WTC11 (cell line): ENCODE measurements at places on chromosomes 2 and 18. TPM values are rescaled to one million over a fixed set of nuclear protein-coding genes. Genes with fewer than 3 reads are reported as not detected.

PLEKHH2 gene
- 5.8 to 7.1 TPM (median 7.0 TPM) in 3 replicates for total RNA-seq

GRCh38 chr2:121746071-121746578, 9.3 kb upstream of the TSN start:
- no peaks in the 10 kb centered on the region; the same call in 1 of the 2 replicates for H3K27me3 ChIP-seq
- H3K27ac ChIP-seq, result no peak overlapping the region
- no peaks in the 10 kb centered on the region for H3K4me1 ChIP-seq
- no peak overlapping the region for H3K4me3 ChIP-seq

ELOA2 gene
- not detected in 3 replicates for total RNA-seq

DNA sequence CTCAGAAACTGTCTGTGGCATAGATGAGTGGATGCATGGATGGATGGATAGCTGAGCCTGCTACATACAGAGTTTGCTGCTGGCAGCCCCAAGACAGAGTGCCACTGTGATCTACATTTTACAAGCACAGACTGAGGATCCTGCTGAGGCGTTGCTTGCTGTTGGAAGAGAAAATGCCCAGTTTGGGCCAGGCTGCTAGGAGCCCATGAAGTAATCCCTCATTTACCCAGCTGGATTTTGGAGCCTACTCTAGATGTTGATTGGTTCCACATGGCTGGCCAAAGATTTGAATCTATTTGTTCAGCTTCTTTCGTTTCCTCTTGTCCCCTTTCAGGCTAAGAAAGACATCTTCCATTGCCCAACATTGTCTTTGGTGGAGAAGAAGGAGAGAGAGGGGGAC, 261.3 kb downstream of the CLIP4 start:
- H3K4me3 ChIP-seq, result no peak overlapping the region
- peaks cover 11% of the 10 kb centered on the region for H3K4me1 ChIP-seq
- H3K27ac ChIP-seq, result no peak overlapping the region
- H3K36me3 ChIP-seq, result peaks cover 11% of the 10 kb centered on the region
- DNase-seq, result no peak

DNA sequence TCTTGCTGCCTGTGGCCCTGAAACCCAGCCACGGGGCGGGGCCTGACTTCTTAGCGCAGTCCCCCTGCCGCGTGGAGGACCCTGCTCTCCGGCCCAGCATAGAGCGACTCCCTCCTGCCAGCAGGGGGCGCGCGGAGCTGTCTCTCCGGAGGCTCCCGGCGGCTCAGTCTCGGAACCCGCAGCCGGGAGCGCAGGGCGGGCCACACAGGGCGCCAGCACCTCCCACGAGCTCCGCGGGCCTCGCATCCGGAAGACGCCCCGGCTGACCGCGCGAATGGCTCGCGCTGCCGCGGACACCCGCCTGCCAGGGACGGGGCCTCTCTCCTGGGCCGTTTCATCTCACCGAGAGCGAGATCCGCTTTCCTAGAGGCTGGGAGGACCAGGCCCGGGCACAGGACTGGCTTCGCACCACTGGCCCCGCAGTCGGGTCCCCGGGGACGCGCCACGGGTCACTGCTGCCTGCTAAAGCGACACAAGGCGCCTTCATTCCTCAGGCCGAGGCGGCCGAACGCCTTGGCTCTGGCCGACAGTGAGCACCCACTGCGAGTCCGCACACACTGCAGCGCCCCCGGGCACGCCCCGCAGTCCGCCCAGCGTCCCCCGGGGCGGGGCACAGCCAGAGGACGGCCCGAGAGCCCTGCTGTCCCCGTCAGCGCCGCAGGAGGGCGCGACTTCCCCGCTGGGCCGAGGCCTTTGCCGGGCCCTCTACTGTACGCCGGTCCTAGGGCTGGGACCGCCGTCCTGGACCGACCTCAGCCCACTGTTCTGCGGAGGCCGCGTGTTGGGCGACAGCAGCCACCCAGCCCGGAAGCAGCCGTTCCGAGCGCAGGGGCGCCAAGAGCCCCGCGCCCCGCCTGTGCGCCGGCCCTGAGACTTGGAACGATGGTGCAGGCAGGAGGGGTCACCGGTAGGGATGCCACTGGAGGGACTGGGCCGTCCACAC, 39.0 kb upstream of the ARHGEF4 start:
- peak; percentile 94 for DNase-seq
- H3K4me1 ChIP-seq, result peaks cover 20% of the 10 kb centered on the region
- H3K4me3 ChIP-seq, result peak overlapping the region; percentile 76
- peaks cover 20% of the 10 kb centered on the region for H3K27me3 ChIP-seq
- H3K27ac ChIP-seq, result no peak overlapping the region
- no peaks in the 10 kb centered on the region for H3K36me3 ChIP-seq

NT5C1B gene
- total RNA-seq, result not detected in 3 replicates

DNA sequence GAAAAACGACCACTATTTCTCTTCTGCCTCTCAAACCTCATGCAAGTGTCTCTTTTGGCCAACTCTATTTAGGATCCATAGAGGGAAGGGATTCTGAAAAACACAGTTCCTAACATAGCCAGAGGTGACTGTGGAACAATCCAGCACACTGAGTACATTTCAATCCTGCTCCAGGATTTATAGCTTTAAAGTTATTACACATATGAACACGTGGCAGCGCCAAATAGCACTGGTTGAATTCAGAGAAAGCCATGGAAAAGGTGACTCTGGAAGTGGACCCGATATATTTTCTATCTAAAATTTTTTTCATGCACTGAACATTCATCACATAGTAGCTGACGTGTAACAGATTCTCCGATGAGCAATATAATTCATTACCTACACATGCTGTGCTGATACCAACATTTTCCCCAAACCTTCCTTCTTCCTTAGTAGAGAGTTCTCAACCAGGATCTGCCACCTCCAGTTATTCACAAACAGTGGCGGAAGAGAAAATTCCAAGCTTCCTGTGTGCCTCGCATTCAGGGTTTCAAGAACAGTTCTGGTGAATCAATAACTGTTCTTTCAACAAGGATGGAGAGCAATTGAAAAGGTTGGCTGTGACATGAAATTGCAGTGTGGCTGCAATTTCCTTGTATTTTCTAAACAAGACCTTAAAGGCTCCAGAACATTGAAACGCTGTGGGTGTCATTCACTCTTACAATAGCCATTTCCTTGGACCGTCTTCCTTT, 25.7 kb upstream of the TTR start:
- no peak overlapping the region for H3K27ac ChIP-seq
- H3K27me3 ChIP-seq, result no peaks in the 10 kb centered on the region
- H3K36me3 ChIP-seq, result no peaks in the 10 kb centered on the region
- peaks cover 12% of the 10 kb centered on the region; the same call in 1 of the 2 replicates for H3K4me1 ChIP-seq
- no peak overlapping the region for H3K4me3 ChIP-seq
- no peak for DNase-seq

DNA sequence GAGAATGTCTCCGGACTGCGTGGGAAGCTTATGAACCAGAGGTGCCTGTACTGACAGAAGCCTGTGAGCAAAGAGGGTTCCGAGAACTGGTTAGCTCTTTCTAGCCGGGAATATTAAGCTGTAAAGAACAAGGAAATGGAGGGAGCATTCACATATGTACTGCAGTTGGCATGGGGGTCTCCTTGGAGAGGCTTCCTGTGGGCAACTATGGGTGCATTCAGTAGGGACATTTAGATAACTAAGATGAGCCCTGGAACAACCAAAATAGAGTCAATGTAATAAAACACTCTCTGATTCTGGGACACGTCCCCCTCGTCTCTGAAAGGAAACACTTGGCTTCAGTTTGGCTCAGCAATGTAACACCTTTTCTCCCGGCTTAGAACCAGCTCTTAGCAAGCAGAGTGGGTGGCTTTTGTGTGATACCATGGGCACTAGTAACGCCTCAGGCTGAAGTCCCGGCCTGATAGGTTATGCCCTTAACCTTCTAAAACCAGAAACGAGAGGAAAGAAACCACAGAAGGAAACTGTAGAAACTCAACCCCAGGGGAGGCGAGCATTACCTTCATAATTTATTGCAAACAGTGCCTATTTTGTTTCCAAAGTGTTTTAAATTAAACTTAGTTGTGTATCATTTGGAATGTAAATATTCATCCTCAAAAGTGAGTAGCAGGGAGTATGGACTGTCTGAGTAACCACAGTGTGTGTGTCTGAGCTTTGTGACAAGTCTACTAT, 48.8 kb upstream of the LPIN2 start:
- no peaks in the 10 kb centered on the region for H3K36me3 ChIP-seq
- H3K4me3 ChIP-seq, result no peak overlapping the region
- H3K27ac ChIP-seq, result no peak overlapping the region
- peaks cover 12% of the 10 kb centered on the region for H3K4me1 ChIP-seq
- no peak for DNase-seq

GRCh38 chr2:11203480-11203879, 48.2 kb downstream of the SLC66A3 start:
- H3K4me1 ChIP-seq, result no peaks in the 10 kb centered on the region
- H3K27ac ChIP-seq, result no peak overlapping the region
- no peaks in the 10 kb centered on the region for H3K27me3 ChIP-seq
- no peak for DNase-seq
- no peak overlapping the region for H3K4me3 ChIP-seq

ANKRD62 gene
- not detected in 3 replicates for total RNA-seq

SERPINB7 gene
- total RNA-seq, result not detected in 3 replicates

- H3K4me3 ChIP-seq, result peak overlapping the region; percentile 93
- H3K27me3 ChIP-seq, result peaks cover 14% of the 10 kb centered on the region
- DNase-seq, result no peak
- H3K27ac ChIP-seq, result peak overlapping the region; percentile 79
- peaks cover 16% of the 10 kb centered on the region for H3K4me1 ChIP-seq
Measured at GRCh38 chr2:99140056-99140859, 1.2 kb upstream of the C2orf15 start.

- peaks cover 1% of the 10 kb centered on the region for H3K4me1 ChIP-seq
- no peak overlapping the region for H3K4me3 ChIP-seq
- no peaks in the 10 kb centered on the region for H3K36me3 ChIP-seq
- DNase-seq, result no peak
Measured at GRCh38 chr2:196234672-196235071, 63.3 kb upstream of the STK17B start.

ALLC gene
- total RNA-seq, result not detected in 3 replicates

ARMC9 gene
- total RNA-seq, result 34.5 to 37.5 TPM (median 34.9 TPM) in 3 replicates

DNA sequence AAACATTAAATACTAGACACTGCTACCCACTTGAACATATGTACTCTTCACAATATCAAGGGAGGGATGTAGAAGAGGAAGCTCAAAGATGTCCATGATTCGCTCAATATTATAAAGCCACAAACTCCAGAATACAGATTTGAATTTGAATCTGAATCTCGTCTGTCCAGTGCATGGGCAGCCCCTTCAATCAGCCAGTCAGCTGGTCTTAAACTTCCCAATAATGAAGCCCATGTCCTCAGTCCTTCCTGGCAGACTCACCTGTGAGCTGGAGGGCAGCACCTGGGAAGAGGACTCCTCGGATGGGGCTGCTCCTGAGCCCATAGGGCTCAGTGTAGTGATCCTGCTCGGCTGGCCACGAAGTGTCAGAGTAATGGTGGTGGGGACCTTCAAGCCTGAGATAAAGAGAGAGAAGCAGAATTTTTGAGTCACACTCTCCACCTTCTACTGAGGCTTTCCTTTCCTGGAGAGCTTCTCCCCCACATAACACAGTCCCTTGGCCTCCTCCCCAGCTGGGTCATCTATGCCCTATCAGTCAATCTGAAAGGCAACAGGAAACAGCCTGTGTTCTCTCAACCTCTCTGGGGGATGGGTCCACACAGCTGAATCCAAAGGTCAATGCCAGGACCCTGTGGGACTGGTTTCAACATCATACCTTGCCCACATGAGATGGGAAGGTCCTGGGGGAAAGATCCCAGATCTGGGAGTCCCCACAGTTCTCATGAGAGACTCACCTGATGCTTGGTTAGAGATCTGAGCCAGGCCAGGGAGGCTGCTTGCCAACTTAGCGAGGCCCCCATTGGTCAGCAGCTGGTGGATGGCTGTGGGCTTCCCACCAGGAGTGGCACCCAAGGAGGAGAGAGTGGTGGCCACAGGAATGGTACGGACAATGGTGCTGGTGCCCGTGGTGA, 36.5 kb downstream of the KANSL3 start:
- no peaks in the 10 kb centered on the region for H3K27me3 ChIP-seq
- no peaks in the 10 kb centered on the region for H3K4me1 ChIP-seq
- no peak overlapping the region for H3K4me3 ChIP-seq
- H3K27ac ChIP-seq, result no peak overlapping the region
- DNase-seq, result no peak

TWIST2 gene
- total RNA-seq, result 4.1 to 5.7 TPM (median 5.1 TPM) in 3 replicates

DNA sequence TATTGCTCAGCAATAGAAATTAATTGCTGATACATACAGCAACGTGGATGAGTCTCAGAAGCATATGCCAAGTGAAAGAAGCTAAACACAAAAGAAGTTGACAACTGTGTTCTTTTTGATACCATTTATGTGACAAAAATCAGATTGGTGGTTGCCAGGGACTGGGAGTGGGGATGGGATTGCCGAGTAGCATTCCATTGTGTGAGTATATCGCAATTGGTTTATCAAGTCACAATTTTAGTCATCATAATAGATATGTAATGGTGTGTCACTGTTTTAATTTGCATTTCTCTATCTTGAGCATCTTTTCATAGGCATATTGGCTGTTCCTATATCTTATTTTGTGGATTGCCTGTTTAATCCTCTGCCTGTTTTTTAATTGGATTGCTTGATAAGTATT, 20.9 kb downstream of the STRADB start:
- no peak for DNase-seq
- H3K36me3 ChIP-seq, result peaks cover 27% of the 10 kb centered on the region
- no peak overlapping the region for H3K27ac ChIP-seq
- peaks cover 9% of the 10 kb centered on the region for H3K4me1 ChIP-seq
- no peaks in the 10 kb centered on the region for H3K27me3 ChIP-seq

- no peaks in the 10 kb centered on the region for H3K27me3 ChIP-seq
- peaks cover 9% of the 10 kb centered on the region for H3K36me3 ChIP-seq
- H3K4me3 ChIP-seq, result no peak overlapping the region
- H3K4me1 ChIP-seq, result peaks cover 50% of the 10 kb centered on the region
- no peak for DNase-seq
Measured at GRCh38 chr2:134217924-134218323, 35.9 kb upstream of the MGAT5 start.

CFC1 gene
- not detected in 3 replicates for total RNA-seq

- peaks cover 1% of the 10 kb centered on the region for H3K36me3 ChIP-seq
- no peaks in the 10 kb centered on the region for H3K27me3 ChIP-seq
- DNase-seq, result peak; percentile 38
- no peak within 1 kb of the TSS for H3K4me3 ChIP-seq
- H3K27ac ChIP-seq, result no peak within 1 kb of the TSS; the same call in 1 of the 2 replicates
Measured at GRCh38 chr2:201357221-201357620, at the start of gene FLACC1. TSS of gene FLACC1 (minus strand) at chr2:201357345. CDS start at chr2:201351404, 5,941 bp downstream.

- no peak for DNase-seq
- no peaks in the 10 kb centered on the region for H3K27me3 ChIP-seq
- no peaks in the 10 kb centered on the region for H3K36me3 ChIP-seq
- H3K4me1 ChIP-seq, result no peaks in the 10 kb centered on the region
- H3K4me3 ChIP-seq, result no peak overlapping the region
Measured at GRCh38 chr2:38934742-38935141, 45.1 kb downstream of the ARHGEF33 start.

CCDC68 gene
- total RNA-seq, result 0.23 to 0.92 TPM (median 0.55 TPM) in 3 replicates

OTOF gene
- 0.05 to 0.26 TPM (median 0.07 TPM) in 3 replicates for total RNA-seq

IL1F10 gene
- not detected in 3 replicates for total RNA-seq

DNA sequence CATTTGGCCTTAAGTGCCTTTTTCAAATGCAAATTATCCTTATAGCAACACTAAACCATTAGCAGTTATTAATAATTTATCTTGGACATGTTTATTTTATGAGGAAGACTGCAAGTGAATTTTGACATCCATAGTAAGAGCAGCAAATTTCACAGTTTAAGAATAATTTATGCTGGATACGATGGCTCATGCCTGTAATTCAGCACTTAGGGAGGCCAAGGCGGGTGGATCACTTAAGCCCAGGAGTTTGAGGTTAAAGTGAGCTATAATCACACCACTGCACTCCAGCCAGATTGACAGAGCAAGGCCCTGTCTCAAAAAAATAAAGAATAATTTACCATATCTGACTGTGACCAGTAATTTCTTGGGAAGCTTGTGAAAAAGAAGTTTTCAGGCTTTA, 286.2 kb downstream of the TMX3 start:
- no peaks in the 10 kb centered on the region; the same call in 1 of the 2 replicates for H3K4me1 ChIP-seq
- H3K27me3 ChIP-seq, result no peaks in the 10 kb centered on the region
- no peak overlapping the region for H3K27ac ChIP-seq
